ENCODE measurements at places on chromosomes 1 and 21.

- DNase-seq = no peak
These were observed 24.7 kb downstream of the MEF2D start for GRCh38 chr1:156475568-156476500.

GRCh38 chr1:208437401-208437800 lies 193.2 kb upstream of the PLXNA2 start:
- no peak for DNase-seq

DNA sequence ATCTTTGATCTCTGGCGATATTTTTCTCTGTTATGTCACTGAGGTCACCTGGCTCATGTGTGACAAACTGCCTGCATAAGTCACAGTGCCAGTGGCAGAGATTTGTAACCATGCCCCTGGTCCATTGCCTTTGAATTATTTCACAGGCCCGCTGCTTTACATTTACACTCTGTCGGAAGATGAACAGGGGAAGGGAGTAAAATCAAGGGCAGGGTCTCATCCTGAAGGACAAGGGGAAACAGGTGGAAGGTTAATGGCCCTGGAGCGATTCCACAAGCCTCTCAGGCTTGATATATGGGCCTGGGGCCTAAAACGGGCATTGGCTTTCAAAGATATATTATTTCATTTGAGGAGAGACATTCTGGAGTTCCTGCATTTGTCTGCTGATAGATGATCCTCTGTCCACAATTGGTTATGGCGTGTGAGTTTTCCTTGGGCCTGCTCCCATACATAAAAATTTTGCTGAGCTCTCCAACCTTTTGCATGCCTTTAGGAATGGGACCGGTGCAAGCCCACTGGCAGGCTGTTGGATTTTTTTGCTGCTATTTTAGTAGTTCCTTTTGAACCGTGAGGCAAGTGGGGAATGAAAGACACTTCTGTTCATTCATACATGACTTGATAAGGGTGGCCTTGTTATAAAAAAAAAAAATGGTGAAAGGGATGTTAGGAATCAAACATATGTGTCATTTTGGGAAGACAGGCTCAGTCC lies 51.9 kb downstream of the NR5A2 start:
- no peak for DNase-seq

DNA sequence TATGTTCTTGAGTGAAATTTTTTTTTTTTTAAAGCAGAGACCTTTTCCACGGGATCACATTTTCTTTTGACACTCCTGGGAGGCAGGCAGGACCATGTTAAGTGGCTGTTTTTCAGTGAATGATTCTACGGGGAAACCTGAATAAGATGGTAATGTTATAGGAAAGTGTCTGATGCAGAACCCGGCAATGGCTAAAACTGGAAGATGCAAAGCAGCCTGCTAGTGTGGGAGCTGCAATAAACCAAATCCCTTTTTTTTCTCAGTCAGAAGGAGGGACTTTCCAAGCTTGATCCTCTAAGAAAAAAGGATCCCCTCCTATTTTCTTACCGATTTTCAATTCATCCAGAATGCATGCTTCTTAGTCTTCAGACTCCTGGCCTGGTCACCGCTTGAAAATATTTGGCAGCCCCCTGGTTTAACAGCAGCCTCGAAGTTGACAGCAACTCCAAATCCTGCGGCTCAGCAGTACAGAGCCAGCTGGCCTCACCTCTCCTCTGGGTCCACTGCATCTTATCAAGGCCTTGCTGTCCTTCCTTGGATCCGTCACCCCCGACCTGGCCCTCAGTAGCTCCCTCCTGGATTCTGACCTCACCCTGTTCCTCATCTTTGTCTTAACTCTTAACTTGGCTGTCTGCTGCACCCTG lies 5.6 kb downstream of the MX2 start:
- DNase-seq = no peak

DNA sequence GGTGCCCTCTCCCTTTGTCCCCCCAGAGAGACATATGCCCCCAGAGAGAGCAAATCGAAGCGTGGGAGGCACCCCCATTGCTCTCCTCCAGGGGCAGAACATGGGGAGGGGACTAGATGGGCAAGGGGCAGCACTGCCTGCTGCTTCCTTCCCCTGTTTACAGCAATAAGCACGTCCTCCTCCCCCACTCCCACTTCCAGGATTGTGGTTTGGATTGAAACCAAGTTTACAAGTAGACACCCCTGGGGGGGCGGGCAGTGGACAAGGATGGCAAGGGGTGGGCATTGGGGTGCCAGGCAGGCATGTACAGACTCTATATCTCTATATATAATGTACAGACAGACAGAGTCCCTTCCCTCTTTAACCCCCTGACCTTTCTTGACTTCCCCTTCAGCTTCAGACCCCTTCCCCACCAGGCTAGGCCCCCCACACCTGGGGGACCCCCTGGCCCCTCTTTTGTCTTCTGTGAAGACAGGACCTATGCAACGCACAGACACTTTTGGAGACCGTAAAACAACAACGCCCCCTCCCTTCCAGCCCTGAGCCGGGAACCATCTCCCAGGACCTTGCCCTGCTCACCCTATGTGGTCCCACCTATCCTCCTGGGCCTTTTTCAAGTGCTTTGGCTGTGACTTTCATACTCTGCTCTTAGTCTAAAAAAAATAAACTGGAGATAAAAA lies 8.4 kb downstream of the EFNA3 start:
- DNase-seq = no peak

DNA sequence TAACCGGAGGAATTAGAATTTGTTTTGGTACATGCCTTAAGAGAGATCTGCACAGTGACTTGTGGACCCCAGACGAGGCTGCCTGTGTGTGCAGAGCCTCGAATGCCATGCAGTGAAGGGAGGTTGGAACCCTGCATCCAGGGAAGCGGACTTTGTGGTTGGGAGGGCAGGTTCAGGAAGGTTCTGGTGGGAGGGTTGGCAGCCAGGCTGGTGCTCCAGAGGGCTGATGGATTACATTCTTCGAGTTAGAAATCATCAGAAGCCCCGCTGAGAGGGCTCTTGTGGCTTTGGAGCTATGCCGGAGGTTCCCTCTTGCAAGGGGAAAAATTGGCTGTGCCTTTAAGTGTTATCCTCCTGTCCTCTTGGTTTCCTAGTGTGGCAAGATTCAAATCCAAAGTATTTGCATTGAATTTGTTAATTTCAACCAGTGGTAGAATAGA lies 21.1 kb downstream of the ROR1 start:
- no peak for DNase-seq

DNA sequence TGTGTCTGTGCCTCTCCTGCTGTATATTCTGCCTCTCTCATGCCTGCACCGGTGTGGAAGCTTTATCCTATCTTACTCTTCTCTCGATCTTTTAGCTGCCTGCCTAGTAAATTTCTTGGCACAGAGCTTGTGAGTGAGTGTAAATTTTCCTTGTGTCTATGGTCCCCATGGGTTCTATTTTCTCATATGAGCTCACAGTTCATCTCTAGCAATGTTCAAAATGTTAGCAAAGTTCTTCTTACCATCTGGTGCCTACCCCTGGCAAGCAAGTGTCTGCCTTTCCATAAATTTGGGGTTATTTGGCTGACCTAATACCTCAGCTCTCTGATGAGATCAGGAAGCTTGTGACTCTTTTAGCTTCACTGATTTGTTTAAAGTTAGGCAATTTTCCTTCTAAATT lies 572.1 kb upstream of the BRINP3 start:
- DNase-seq = no peak

DNA sequence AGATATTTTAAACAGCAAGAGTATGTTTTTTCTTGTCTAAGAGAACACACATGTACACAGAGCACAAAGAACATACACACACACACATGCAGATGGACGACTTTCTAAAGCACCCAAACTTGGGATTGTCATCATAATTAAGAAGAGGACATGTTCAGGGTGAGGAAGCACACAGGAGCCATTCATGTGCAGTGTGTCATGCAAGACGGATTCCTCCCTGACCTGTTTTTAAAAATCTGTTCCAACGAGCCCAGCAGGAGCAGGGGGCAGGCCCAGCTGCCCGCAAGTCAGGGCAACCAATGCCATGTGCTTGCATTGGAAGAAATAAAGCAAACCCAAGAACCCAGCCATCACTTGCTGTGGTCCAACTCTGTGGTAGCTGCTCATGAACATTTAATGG lies 167.3 kb upstream of the ZNF644 start:
- no peak for DNase-seq

DNA sequence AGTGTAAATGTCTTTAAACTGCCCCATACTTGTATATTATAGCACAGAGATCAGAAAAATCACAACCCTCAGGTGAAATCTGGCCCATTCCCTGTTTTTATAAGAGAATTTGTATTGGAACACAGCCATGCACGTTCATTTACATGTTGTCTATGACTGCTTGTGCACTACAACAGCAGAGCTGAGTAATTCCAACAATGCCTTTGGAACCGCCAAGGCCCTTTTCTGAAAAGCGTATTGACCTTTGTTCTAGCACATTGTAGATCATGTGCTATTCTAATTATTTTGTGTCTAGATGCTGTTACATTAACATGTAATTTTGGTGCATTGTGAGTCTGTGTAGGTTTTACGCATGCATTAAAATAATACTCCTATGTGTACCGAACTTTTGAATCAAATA lies 339.6 kb downstream of the CHRM3 start:
- no peak for DNase-seq

DNA sequence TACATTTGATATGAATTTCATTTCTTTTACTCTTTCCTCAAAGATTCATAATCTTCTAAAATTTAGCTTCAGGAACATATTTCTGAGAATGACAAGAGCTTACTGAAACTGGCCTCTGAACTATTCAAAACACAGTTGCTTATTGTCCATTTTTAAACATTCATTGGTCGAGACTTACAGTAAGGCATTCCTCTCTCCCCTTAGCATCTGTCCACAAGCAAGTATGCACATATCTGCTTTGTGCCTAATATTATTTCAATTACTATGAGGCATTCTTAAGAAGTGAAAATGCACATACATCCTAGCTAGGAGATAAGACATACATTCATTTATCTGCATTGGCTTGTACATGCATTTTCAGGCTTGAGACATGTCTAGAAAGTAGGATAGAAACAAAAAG lies 488.7 kb downstream of the PTBP2 start:
- DNase-seq = no peak

DNA sequence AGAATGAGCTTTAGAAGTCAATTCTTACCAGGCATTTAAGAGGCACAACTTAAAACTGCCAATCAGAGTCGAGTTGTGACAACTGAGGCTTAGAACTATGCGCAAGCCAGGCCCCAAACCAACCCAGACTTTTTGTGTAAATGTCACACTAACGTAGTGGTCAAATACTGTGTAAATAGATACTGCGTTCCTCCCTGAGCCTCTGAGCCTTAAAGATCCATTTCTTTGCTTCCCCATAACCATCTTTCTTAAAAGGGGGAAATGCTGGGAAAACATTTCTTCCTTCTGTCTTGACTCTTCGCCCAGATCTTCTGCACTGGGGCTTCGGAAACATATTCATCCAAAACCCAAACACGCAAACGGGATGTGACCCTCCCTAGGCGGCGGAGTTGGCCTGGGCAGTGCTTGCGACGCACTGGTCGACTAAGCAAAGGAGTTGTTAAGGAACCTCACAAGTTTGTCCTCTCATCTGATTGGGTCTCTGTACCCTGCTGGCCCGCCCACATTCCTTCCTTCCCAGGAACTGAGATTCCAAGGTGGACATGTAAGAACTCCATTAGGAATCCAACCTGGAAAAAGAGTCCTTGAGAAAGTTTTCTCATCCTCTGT lies 2.6 kb downstream of the ADAMTS5 start:
- no peak for DNase-seq

DNA sequence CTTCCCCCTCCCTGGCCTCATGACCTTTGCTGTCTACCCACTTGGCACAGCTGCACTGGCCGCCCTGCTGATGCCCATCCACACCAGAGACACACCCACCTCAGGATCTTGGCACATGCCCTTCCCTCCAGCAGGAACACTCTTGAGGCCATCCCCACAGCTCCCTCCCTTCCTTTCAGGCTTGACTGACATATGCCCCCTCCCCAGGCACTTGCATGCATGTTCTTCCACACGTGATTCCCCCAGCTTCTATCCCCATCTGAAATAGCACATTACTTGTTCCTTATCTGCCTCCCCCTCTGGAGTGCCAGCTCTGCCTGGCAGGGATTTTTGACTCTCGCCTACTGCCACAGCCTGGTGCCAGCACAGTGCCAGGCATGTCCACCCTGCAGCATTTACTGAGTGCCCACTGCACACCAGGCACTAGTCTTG lies 98.5 kb upstream of the SLC25A33 start:
- DNase-seq = no peak

- DNase-seq = no peak
These were observed 185.6 kb downstream of the TOMM20 start for GRCh38 chr1:234942879-234943506.

- DNase-seq = no peak
These were observed 49.4 kb downstream of the TMCO4 start for GRCh38 chr1:19750101-19750881.

- no peak for DNase-seq
These were observed 115.5 kb downstream of the LRRC53 start for GRCh38 chr1:74396933-74397332.

- no peak for DNase-seq
These were observed 616.2 kb upstream of the CAMK1G start for GRCh38 chr1:208967334-208967733.

- DNase-seq = no peak
These were observed 21.1 kb upstream of the EPHB2 start for GRCh38 chr1:22689505-22689904.

DNA sequence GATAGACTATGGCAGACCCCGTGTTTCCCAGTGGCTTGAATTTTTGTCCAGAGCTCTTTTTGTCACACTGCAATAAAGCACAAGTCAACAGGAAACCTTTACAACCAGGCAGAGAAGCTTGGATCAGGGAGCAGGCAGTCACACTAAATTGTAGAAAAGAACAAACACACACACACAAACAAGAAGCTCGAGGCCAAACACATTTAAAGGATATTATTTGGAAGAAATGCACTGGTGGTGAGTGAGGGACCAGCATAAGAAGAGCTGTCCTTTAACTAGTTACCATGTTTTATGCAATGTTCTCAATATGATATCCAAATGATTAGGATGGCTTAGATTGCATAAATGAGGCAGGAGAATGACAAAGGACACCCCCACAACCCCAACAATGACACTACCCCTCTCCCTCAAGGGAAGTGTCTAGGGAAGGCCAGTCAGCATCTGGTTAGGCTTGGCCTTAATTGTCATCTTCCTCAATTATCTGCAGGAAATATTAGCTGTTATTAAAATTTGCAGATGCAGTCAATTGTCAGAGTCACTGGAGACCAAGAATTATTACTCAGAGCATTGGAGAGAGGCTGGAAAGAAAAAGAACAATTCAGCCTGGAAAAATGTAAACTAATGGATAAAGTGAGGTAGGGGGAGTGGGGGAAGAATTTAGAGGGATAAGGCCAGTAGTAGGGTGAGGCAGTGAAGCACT lies 35.3 kb downstream of the DDR2 start:
- no peak for DNase-seq

- no peak for DNase-seq
These were observed 33.5 kb downstream of the CYYR1 start for GRCh38 chr21:26539566-26539965.

DNA sequence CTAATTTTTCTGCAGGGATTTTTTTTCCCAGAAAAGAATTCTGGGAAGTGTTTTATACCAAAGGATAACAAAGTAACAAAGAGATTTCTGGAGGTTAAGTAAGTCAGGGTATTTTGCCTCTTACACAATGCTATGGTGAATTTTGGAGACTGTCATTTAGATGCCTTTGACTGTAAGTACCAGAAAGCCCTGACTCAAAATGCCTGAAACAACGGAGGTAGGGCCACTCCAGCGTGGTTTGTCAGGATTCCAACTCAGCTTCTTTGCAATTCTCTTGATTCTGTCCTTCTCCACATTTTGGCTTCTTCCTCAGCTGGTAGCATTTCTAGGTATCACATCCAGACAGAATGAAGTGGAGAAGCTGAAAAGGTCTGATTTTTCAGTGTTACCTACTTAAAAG lies 106.5 kb downstream of the UCHL5 start:
- no peak for DNase-seq

- DNase-seq = no peak
These were observed 13.6 kb downstream of the FHAD1 start for GRCh38 chr1:15260418-15261154.
